ENCODE measurements at places on chromosomes 6 and 20.
A peak's percentile ranks its signal among the peaks of the same experiment; 100 is the strongest.

DNA sequence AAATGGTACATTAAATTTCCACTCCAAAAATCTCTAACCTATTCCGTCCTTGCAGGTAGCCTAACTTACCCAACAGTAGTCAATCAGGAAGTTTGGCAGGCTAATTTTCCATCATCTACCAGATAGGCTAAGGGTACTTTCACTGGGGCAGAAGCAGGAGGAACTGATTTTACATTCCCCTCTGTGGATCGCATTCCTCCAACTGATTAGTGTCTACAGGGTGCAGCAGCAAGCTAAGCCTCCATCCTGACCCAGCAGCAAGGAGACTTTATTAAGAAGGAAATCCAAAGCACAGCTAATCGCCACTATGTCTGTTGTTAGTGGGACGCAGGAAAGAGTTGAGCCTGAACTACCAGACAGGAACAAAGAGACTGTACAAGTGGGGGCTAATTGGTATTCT is 143.2 kb upstream of the RUNX2 start:
- DNase-seq: no peak

- DNase-seq: no peak
These were observed 73.5 kb upstream of the ARID1B start for GRCh38 chr6:156703719-156704118.

- DNase-seq: no peak
These were observed 67.3 kb downstream of the SLC22A23 start for GRCh38 chr6:3389390-3390167.

DNA sequence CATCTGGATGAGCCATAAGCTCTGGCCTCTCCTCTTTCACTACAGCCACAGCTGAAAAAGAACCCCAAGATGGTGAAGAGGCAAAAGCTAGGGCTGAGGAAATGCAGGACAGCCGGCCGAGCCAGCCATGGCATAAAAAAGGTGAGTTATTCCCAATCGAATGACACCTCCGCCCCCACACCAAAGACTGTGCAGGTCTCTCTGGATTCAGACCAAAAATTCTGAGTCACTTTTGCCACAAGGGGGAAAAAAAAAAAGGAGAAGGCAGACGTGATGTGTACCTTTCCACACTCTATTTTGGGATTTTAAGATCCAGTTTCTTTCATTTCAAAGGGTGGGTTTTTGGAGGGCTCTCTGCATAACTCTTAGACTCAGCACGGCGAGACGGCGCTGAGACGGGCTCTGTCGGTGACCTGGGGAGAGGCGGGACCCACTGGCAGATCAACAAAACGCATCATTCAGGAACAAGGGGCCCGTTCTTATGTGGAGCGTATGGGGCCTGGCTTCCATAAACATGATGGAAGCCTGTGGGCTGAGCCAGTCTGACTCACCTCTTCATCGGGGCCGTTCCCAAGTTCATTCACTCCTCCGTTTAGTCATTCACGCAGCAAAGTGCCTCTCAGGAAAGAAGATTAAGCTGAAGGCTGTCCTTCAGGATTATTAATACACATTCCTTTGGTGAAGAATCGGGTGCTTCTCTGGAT is 54.8 kb downstream of the NFATC2 start:
- DNase-seq: no peak

- no peak for DNase-seq
These were observed 24.2 kb downstream of the ZFP64 start for GRCh38 chr20:52167232-52167840.

GRCh38 chr20:3842348-3842930 is 4.2 kb upstream of the MAVS start:
- DNase-seq: no peak

GRCh38 chr20:15795305-15796019 is 777.8 kb downstream of the KIF16B start:
- no peak for DNase-seq

- DNase-seq: no peak
These were observed 139.3 kb downstream of the CD164 start for GRCh38 chr6:109242925-109243324.

GRCh38 chr6:165913676-165914570 is 250.9 kb upstream of the PDE10A start:
- no peak for DNase-seq

DNA sequence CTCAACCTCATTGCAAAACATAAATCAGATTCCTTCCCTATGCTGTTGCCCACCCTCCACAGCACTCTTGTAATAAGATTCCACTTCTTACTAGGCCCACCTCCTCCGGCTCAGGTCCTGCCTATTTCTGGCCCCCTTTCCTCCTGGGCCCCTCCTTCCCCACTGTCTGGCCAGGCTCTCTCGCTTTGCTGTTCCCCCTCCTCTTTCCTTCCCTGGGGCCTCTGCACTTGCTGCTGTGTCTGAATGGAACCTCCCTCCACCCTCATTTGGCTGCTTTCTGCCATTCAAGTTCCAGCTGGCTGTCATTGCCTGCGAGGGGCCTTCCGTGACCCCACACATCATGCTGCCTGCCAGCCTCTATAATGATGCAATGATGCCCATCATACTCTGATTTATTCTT is 38.9 kb downstream of the ARHGAP40 start:
- DNase-seq: no peak

GRCh38 chr20:34337544-34337943 is 25.5 kb upstream of the ITCH start:
- DNase-seq: no peak

GRCh38 chr20:54515793-54516628 is 40.6 kb downstream of the DOK5 start:
- no peak for DNase-seq

- DNase-seq: no peak
These were observed 98.0 kb downstream of the DACT2 start for GRCh38 chr6:168221497-168222079.

GRCh38 chr6:159071843-159072769 is 27.3 kb upstream of the TAGAP start:
- DNase-seq: no peak

DNA sequence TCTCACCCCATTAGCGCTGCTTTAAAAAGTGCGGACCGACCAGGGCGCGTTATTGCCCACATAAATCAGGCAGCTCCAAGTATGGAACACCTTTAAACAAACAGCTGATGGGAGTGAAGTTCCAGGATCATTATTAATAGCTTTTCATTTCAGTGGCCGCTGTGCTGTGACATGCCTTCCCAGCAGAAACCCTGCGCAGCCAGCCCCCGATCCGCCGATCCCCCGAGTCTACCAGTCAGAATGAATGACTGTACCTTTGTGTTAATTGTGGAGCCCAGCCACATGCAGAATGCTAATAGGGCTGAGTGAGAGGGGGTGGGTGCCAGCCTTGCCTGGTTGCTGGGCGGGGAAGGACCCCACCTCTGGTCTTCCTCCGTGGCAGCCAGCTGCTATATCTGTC is 21.9 kb downstream of the CDH22 start:
- no peak for DNase-seq

DNA sequence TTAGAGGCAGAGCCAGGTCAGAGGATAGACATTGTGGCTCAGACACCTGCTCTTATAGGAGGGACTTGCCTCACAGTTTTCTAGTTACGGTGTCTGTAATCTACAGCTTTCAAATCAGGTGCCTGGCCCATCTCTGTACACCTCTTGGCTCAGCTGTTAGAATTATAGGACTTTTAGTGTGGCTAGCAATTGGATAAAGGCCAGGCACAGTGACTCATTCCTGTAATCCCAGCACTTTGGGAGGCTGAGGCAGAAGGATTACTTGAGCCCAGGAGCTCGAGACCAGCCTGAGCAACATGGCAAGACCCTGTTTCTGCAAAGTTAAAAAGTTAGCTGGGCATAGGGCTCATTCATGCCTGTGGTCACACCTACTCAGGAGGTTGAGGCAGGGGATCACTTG is 20.0 kb downstream of the BRPF3 start:
- no peak for DNase-seq

- no peak for DNase-seq
These were observed 85.0 kb upstream of the CEP85L start for GRCh38 chr6:118736440-118736839.

GRCh38 chr20:1469925-1470571 is 3.4 kb upstream of the NSFL1C start:
- DNase-seq: peak; percentile 13

GRCh38 chr6:6635291-6635690 is 46.8 kb downstream of the LY86 start:
- DNase-seq: no peak

DNA sequence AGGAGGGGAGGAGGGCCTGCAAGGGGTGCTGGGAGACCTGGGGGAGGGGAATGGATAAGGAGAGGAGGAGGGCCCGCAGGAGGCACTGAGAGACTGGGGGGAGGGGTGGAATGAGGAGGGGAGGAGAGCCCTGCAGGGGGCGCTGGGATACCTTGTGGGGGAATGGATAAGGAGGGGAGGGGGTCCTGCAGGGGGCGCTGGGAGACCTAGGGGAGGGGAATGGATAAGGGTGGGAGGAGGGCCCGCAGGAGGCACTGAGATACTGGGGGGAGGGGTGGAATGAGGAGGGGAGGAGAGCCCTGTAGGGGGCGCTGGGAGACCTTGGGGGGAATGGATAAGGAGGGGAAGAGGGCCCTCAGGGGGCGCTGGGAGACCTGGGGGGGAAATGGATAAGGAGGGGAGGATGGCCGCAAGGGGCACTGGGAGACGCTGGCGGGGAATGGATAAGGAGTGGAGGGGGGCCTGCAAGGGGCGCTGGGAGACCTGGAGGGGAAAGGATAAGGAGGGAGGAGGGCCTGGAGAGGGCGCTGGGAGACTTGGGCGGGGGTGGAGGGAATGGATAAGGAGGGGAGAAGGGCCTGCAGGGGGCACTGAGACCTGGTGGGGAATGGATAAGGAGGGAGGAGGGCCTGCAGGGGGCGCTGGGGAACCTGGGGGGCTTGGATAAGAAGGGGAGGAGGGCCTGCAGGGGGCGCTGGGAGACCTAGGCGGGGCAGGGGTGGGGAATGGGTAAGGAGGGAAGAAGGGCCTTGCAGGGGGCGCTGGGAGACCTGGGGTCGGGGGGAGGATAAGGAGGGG is 1.3 kb upstream of the CTCFL start:
- no peak for DNase-seq

DNA sequence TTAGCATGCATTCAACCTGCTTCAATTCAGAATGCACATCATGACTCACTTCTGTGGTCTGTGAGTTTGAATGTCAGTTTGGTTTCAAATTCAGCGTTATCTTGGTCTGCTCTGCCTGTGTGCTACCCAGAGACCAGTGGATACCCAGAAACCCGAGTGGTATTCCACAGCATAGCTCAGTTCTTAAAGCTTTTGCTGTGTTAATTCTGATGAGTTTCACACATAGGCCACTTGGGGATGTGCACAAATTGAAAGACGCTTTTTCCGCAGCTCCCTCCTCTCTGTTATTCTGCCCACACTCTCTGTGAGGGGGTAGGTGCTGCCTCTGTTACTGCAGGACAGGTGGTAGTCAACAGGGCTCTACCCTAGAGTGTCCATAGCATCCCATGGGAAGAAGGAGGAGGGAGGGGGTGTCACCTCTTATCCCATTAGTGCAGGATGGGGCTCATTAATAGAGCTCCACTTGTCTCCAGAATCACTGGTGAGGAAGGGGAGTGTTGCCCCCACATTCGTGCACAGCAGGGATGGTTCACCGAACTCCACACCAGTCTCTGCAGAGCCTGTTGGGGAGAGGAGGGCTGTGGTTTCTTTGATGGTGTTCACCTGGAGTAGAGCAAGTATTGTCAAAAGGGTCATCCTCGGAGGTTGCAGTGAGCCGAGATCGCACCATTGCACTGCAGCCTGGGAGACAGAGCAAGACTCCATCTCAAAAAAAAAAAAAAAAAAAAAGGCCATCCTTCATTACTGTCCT is 29.2 kb upstream of the SDCBP2 start:
- DNase-seq: peak; percentile 56

DNA sequence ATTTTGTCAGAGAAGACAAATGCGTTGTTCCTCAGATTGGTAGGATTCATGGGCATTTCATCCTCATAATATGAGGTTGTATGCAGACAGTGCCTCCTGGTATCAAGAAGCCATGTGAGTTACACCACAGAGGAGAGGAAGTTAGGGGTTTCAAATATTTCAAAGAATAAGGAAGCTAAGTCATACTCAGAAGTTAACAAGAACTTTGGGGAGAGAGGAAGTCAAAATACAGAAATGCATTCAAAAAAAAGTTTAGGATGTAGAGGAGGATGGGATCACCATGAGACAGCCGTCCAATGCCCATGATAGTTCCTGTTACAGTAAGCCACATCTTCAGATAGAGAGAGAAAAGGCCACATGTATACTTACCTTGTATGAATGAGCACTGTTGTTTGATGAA is 22.3 kb downstream of the HLA-DOB start:
- DNase-seq: no peak

DNA sequence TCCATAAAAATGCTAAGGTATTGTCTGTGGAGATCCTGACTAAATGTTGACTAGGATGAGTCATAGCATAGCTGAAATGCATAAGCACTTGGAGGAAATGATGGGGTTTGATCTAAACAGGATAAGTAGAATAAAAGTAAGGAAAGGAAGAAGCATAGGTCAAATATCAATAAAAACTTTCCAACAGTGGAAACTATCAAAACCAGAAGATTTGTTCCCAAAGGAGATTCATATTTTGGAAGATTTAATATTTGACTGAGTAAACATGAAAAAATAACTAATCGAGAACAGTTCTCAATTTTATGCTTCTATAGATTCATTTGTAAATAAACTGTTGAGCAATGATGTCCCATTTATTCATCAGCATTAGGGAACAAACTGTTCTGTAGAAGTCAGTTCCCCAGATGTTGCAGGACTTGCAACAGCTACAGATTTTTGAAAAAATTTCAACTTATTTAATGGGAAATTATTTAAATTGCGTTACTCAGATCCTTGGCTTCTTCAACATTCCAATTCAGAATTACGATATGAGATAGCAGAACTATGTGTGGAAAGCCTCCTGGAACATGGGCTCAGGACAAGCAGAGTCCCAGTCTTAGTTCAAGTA is 133.7 kb upstream of the TBX18 start:
- DNase-seq: no peak

GRCh38 chr20:49541733-49542513 is 26.0 kb downstream of the PTGIS start:
- peak; percentile 73 for DNase-seq

GRCh38 chr20:38730167-38730988 is 6.1 kb downstream of the SLC32A1 start:
- DNase-seq: no peak

GRCh38 chr20:2151858-2152281 is 50.2 kb downstream of the STK35 start:
- no peak for DNase-seq

DNA sequence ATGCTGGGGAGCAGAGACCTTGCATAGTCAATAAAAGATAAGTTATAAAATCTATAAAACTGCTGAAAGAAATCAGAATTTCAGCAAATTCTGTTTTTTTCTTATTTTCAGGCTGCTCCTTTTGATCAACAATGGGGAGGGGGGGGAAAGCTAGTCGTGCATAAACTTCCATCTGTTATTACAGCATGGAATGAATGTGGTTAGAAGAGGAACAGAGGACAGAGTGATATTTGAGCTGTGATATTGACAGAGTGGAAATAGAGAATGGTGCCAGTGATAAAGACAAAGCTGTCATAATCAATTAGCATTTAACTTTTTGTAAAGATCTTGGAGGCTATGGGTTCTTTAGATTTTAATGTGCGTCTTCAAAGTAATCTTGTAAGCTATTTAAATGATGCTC is 43.4 kb upstream of the QKI start:
- no peak for DNase-seq

GRCh38 chr20:4795394-4795793 is 73.7 kb downstream of the PRND start:
- DNase-seq: peak; percentile 18

GRCh38 chr20:40635971-40636370 is 53.1 kb downstream of the MAFB start:
- DNase-seq: no peak

GRCh38 chr6:156562019-156562418 is 215.2 kb upstream of the ARID1B start:
- no peak for DNase-seq

- DNase-seq: no peak
These were observed 251.3 kb upstream of the PRND start for GRCh38 chr20:4470375-4470774.

GRCh38 chr6:122683989-122684651 is 73.9 kb downstream of the PKIB start:
- DNase-seq: no peak

Data from stimulated activated CD4-positive, alpha-beta T cell treated with anti-CD3 and anti-CD28 coated beads, Interleukin-4, amount 100 ng/mL, for 24 hours (primary cell).